ENCODE measurements at places on chromosomes 1 and 21. TPM values are rescaled to one million over a fixed set of nuclear protein-coding genes. Genes with fewer than 3 reads are reported as not detected.

SLC44A3 gene
- 9.7 TPM for total RNA-seq

LRRC38 gene
- total RNA-seq: not detected

PCAT6 gene
- 0.51 TPM for total RNA-seq

KRTAP20-3 gene
- total RNA-seq: not detected

ENO1 gene
- total RNA-seq: 963 TPM

AGBL4 gene
- not detected for total RNA-seq

LRRC52 gene
- total RNA-seq: not detected

SLAMF7 gene
- total RNA-seq: not detected

CD1E gene
- not detected for total RNA-seq

PIGR gene
- not detected for total RNA-seq

SLC30A2 gene
- not detected for total RNA-seq

LDLRAD1 gene
- total RNA-seq: not detected

KCNK2 gene
- total RNA-seq: 6.4 TPM
